ENCODE measurements at places on chromosomes 7 and 10.

- no peak for DNase-seq
Observed at GRCh38 chr10:127034034-127034633, 128.9 kb downstream of the DOCK1 start.

DNA sequence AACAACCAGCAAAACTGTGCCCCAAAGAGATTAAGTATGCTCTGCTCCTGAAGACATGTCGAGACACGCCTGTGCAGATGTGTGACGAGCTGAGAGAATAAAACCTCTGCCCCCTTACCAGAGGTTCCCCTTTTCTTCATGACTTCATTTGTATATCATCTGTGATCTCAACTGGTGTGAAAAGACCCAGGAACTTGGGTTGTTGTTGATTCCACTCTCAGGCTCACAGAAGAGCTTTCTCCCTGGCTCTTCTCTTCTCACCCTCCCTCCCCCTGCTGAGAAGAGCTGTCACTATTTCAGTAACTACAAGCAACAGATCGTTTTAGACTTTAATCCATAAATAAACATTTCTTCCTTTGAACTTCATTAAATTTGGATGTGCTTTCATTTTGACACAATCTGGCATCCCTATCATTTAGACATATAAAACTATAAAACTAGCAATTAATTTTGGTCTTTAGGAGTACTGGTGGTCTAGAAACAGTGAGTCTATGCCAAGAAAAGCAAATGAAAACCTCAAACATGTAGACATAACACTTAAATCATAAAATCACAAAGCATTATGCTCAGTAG, 179.3 kb upstream of the FZD8 start:
- peak; percentile 74 for DNase-seq

- peak; percentile 25 for DNase-seq
Observed at GRCh38 chr7:143408686-143409561, at the start of gene EPHA1. TSS of gene EPHA1 (minus strand) at chr7:143408856. CDS start at chr7:143408805, 51 bp downstream.

DNA sequence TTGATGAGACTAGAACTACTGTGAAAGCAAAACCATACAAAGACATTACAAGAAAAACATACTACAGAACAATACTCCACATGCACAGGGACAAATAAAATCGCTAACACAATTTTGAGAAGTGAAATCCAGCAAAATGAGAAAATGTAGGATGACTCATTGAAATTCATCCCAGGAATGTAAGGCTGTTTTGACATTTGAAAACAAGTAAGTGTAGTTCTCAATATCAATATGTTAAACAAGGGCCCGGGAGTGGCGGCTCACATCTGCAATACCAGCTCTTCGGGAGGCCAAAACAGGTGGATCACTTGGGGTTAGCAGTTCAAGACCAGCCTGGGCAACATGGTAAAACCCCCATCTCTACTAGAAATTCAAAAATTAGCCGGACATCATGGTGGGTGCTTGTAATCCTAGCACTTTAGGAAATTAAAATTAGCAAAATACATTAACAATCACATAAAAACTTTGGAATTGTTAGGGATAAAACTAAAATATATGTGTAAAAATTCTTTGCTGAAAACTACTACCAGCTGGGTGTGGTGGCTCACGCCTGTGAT, 113.7 kb upstream of the ADARB2 start:
- no peak for DNase-seq

GRCh38 chr7:92155108-92155739, 20.9 kb upstream of the CYP51A1 start:
- DNase-seq: no peak

- DNase-seq: no peak
Observed at GRCh38 chr7:28411876-28412662, at the start of gene CREB5. TSS of gene CREB5 (plus strand) at chr7:28412518. CDS start at chr7:28412915, 397 bp downstream.

- DNase-seq: no peak
Observed at GRCh38 chr10:94500063-94500462, 45.5 kb upstream of the HELLS start.

- DNase-seq: peak; percentile 7
Observed at GRCh38 chr7:12567015-12567414, 3.5 kb upstream of the SCIN start.

DNA sequence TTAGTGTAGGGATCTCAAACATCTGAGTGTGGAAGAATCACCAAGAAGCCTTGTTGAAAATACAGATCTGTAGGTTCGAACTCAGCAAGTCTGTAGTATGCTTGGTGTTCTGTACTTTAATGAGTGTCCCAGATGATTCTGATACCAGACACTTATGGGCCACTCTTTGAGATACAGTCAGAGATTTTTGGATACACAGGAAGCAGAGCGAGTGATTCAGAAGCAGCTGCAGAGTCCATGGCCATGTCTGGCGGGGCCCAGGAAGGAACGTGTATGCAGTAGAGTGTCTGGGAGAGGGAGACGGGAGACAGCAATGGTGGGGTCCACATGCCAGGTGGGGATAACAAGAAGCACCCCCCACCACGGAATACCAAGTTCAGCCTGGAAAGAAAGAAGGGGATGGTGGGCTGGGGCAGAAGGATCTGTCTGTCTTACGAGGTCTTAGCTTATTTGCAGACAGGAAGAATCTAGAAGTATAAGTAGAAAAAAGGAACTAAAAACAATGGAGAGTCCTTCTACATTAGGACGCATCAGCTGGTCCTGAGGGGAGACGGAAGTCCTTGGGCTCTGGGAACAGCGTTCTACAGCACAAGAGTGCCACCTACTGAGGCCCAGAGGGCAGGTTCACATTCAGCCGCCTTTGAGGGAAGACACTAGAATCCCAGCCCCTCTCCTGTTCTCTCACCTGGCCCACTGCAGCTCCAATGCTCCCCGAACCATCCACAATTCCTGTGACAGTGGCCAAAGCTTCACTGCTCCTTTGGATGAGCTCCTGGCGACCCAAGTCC, 55.4 kb downstream of the SLC37A3 start:
- peak; percentile 89 for DNase-seq

GRCh38 chr10:132420981-132421846, 24.2 kb downstream of the PWWP2B start:
- DNase-seq: peak; percentile 85

DNA sequence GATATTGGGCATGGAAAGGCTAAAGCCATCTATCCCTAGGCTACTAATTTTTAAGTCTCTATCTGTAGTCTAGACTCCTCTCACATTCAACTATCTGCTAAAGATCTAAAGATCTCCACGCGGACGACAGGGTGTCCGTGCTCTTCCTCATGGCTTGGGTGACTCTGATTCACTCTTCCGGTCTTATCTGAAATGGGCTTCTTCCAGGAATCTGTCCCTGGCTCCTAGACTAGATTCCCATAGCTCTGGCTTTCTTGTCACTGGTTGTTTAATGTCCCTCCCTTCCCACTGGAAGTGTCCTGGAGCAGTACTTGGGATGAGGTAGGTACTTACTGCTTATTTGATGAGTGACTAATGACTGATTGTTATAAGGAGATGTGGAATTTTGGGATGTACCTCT, 62.0 kb upstream of the PODXL start:
- DNase-seq: no peak

DNA sequence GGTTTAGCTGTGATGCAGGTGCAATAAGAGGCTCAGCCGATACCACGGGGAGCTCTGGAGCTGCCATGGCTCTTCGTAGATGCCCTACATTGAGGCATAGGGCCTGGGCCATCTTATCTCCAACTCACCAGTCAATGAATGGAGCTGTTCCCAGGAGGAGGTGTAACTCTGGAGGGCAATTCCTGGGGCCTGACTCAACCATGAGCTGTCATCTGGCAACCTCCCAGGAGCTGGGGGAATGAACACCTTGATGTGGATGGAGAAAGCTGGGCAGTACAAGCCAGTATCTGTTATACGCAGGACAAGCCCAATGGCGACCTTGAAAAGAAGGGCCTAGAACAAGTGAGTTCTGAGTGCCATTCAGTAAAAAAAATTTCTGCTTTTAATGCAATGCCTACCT, 224.0 kb upstream of the PLXDC2 start:
- DNase-seq: no peak

DNA sequence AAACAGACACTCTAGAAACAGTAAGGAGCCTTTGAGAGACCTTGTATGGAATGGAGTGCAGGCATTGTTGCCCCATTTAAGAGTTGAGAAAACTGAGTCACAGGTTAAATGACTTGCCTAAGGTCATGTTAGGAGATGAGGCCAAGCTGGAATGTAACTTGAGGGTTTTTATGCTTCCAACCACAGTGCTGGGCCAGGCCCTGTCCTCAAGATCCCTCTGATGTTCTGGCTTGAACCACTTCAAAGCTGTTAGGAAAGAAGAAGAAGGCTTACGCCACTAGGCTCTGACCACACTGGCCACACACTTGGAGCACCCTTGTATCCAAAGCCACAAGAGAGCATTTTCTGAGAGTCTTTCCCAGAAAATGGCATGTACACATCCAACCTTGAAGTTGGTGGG, 42.7 kb downstream of the PLAU start:
- peak; percentile 98 for DNase-seq

DNA sequence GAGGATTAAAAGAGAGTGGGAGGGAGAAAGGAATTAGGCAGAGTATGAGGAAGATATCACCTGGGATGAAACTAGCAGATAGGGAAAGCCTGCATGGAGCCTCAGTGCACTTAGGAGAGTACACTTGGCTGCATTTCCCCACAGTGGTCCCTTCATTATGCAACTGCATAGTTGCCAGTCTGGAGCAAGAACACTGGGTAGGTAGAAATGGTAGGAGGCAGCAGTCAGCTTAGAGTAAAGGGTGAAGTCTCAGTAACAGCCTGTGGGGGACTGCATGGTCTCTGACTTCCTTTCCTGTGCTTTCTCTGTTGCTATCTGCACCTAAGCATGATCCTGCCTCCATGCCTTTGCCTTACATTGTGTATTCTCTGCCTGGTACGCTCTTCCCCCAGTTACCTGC, 14.0 kb upstream of the PCGF5 start:
- no peak for DNase-seq

- no peak for DNase-seq
Observed at GRCh38 chr10:97940534-97940933, 89.9 kb downstream of the CRTAC1 start.

DNA sequence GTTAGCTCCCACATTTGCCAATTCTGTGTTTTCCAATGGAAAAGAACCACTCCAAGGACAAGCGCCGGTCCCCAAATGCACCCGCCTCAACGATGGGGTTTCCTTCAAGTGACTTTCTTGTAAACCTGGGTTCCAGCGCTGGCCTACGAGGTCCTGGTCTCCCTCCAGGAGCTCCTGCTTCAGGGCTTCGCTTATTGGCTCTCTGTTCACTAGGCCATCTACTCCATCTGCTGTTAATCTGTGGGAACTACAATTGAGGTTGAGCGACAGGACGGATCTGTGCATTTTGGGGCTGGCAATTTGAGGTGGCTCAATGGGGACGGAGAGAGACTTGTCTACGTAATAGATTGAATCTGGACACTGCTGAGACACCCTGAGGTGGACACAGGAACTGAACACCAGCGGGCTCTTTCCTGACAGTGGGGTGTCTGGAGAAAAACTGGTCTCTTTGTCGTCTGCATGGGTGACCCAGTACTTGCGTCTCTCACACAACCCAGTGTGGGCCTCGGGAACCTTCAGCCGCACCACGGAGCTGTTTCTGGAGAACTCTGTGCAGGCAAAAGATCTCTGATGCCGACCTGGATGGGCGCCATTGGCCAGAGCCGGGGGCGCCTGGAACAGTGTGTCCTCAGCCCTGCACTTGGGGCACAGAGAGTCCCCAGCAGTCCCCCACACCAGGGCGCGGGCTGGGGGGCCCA, 115.9 kb upstream of the ADAM12 start:
- peak; percentile 5 for DNase-seq

DNA sequence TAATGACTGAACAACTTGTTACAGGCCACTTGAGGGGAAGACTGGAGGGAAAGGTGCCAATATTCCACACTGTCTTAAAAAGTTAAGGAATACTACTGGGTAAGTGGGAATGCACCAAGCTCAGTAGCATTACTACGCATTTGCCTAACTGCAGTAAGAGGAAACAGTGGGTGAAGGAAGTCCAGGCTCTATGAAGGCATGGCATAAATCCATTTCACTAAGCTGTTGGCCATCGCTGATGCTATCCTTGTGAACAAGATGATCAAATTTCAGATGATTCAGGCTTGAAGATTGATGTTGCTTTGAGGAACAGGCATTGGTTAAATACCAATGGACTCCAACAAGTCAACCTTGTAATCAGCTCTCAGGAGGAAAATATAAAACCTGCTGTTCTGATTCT, 44.2 kb upstream of the TES start:
- no peak for DNase-seq

DNA sequence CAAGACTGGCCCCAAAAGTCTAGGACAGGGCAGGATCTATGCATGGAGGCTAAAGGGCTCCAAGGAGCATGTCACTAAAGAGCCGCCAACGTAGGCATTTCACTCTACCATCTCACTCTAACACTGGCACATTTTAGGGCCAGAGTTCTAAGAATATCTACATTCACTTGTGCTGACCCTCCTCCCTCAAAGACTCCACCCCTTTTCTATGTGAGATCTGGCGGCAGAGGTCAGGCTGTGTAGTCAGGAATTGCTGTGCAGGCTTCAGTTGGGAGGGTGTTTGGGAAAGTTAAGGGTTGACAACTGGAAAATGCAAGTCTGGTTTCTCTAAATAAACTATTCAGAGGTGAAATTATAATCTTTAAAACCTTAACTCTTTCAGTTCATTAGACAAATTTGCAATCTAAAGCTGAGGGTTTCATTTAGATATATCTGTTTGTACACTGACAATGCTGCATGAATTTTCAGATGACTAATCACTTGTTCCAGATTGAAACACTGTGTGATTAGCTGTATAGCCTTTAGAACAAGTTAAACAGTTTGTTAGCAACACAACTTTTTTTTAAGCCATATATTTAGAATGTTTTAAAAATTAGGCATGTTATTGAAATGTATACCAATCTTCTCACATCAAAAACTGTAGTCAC, 18.2 kb downstream of the LMOD2 start:
- no peak for DNase-seq

DNA sequence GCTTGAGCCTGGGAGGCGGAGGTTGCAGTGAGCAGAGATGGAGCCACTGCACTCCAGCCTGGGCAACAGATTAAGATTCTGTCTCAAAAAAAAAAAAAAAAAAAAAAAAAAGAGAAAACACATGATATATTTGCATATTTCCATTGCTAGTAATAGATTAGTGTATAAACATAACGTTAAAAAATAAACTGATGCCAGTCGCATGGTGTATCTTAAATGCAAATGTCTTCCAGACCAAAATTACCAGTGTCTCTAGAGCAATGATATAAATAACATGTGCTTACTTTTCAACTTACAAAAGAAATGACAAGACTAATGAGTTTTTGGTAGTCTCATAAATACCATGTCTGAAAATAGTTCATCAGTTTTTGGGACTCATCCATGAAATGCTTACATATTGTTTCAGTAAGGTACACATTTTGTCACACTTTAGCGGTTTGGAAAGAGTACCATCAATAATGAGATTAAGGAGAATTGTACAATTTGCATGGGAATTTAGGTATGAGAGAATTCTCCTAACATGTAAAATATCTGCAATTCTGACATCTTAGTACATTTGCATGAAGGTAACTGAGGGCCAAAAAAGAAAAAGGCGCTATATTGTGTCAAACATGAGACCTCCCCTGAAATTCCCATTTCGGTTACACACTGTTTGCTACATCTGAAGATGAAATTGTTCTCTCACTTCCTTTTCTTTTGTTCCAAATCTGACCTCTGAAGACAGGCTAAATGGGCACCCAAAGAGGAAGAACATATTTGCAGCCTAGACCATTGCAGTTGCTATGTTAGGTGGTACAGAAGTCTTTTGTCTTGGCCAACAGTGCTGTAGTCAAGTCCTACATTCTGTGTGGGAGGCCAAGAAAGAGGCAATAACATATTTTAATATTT, 51.5 kb upstream of the PIP4K2A start:
- DNase-seq: peak; percentile 97

GRCh38 chr10:22455068-22455857, 110.0 kb downstream of the SPAG6 start:
- DNase-seq: no peak

All from MV-4-11 (cell line).